ENCODE measurements at places on chromosomes 4 and X.

DNA sequence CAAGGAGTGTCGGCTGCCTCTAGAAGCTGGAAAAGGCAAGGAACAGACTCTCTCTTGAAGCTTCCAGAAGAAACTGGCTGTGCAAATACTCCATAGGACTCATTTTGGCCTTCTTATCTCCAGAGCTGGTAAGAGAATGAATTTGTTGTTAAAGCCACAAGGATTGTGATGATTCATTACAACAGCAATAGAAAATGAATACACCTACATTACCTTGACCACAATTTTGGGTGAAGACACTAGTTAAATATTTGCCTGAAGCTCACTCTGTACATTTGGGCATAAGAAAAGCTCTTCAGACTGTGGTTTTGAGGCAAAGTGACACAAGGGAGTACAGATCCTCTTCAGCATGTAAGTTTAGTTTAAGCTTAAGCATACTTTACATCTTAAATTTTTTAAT lies 134.5 kb upstream of the TLL1 start:
- no peak for DNase-seq

GRCh38 chr4:304969-305680 lies at the start of gene ZNF732:
ZNF732 (minus strand) TSS chr4:305474; CDS start chr4:305310, 164 bp downstream.
- no peak for DNase-seq

GRCh38 chrX:13747836-13748235 lies 13.3 kb downstream of the OFD1 start:
- no peak for DNase-seq

DNA sequence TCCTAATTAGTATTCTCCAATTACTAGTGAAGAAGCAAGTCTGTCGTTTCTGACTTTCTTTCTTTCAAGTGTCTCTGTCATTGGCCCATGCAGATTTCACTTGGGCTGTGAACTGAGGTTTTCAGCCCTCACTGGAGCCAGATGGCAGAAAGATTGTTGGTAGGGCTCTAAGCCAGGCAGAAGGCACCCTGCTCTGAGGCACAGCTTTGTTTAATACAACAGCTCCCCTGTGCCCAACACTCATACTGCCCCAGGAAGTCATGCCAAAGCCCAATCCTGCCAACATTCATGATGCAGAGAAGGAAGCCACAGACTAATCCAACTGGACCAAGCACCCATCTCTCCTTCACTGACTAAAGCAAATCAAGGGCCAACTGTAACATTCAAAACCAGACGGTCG lies 117.1 kb upstream of the FRG1 start:
- no peak for DNase-seq

DNA sequence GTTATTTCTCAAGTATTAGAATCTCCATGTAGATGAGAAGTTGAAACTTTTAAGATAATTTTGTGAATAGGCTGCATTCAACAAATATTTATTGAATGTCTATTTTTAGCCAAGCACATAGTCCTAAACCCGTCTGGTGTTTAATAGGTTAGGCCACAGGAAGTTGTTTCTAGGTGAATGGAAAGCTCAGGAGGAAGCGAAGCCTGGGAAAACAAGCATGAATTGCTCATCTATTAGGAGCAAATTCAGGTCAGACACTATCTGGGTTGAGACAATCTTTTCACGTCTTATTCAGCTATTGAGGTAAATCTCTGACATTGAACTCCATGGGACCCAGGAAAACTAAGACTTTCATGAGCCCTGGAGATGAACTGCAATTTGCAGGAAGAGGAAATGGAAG lies 43.1 kb upstream of the FREM3 start:
- no peak for DNase-seq

GRCh38 chr4:70110917-70111316 lies 43.1 kb upstream of the PRR27 start:
- no peak for DNase-seq

- no peak for DNase-seq
Observed at GRCh38 chrX:7132335-7133049, 15.0 kb upstream of the STS start.

GRCh38 chr4:1732911-1733310 lies 11.6 kb downstream of the TACC3 start:
- DNase-seq: no peak

DNA sequence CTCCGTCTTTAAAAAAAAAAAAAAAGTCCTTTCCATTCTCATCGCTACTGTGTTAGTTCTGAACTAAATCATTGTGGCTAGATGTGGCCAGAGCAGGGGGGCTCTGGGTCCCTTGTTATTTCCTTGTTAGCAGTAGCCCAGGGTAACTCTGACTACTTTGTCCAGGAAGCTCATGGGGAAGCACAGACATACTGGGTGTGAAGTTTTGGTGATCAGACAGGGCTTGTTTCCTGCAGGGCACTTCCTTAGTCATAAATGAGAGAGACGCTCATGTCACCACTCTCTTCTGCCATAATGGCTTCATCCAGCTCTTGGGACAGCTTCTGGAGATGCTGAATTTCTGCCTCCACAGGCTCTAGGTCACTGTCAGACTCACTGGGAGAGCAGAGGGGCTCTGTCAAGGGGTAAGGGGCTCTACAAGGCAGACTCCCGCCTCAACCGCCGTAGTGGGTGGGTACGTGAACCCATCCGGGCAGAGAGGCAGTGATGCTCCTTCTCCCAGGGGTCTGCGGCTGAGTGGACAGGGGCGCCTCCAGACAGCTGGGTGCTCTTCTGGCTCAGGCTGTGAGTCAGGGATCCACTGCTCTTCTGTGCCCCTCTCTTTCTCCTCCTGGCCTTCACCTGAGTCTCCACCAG lies 12.9 kb downstream of the STIM2 start:
- no peak for DNase-seq

DNA sequence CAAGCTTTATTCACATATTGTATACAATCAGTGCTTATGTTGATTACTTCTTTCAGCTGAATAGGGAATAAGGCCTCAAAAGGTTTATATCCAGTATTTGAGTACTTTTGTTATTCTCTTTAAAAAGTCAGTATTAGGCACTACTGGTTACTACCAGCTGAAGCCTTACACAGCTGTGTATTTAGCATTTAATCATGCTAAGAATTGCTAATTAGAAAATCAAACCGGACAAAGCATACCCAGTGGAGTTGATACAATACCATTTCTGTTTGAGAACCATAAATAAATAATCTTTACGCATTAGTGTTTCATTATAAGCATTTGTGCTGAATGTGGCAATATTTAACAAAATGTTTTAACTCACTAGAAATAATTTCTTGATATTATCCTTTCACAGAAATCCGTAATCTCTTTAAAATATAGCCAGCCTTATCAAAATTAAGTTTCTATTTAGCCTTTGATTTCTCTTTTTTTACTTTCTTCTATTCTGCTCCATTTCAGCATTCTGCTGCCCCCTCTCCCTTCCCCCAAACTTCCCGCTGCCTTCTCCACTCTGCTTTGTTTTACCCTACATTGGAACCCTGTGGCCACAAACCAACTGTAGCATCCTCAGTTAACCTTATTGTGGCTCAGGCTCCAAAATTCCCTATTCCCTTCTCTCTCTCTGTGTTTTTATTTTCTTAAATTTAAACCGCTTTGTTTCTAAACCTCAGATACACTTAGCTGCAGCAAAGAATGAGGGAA lies 37.8 kb downstream of the UGT8 start:
- DNase-seq: no peak

- DNase-seq: no peak
Observed at GRCh38 chr4:139978692-139979091, 175.3 kb downstream of the MAML3 start.

GRCh38 chrX:6645216-6645615 lies 110.3 kb upstream of the VCX3A start:
- no peak for DNase-seq

DNA sequence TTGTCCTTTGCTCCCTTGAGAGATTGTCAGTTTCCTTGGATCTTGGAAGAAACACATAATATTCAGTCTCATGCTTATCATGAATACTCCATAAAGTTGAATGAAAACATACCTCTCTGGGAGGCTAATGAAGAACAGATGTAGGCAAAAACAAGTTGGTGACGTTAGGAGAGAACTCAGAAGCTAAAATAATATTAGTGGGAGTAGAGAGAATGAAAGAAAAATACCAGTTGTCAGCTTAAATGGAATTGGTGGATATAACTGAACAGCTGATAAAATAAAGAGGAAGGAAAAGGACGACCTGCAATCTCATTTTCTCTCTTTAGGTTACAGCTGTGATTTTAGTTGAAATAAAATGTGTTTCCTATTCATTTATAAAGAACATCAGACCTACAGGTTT lies 124.8 kb downstream of the SNCA start:
- DNase-seq: no peak

DNA sequence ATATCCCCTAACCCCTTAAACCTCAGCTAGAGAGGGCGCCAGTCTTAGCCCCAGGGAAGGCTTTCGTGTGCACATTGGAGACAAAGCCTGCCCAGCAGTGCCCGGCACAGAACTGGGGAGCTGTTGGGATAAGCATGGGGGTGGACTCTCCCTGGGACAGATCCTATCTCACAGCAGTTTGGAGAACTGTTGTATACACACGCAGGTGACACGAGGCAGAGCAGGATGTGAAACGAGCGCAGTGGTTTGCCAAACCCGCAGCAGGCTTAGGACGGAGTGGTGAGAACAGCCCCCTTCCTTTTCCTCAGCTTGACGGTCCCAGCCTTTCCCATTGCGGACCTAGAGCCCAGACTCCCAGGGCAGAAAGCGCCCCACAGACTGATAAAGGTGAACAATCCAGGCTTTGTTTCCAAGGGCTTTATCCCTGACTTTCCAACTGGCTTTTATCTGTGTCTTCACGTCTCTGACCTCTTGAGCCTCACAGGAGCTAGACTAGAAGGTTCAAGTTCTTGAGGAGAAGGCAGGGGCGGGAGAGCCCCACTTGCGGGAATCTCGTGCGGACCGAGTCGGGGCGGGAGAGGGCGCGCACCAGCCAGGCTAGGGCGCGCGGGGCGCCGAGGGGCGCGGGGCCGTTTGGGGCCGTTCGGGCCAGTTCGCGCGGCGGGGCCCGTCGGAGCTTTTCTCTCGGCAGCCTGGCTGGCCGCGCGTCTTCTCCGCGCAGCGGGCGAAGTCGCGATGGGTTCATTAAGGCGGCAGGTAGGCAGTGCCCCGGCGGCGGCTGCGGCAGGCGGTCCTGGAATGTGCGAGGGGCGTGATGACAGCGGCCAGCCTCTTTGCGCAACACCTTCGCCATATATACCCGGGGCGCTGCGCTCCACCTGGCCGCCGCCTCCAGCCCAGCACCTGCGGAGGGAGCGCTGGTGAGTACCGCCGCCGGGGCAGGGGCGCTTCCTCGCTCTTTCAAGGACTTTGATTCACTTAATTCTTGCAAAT lies at the start of gene SLC34A2:
Gene SLC34A2, plus strand, starts transcription at position 881 of the 993 bp plus-strand sequence. CDS start 6,650 bp downstream, outside the sequence.
- peak; percentile 70 for DNase-seq

DNA sequence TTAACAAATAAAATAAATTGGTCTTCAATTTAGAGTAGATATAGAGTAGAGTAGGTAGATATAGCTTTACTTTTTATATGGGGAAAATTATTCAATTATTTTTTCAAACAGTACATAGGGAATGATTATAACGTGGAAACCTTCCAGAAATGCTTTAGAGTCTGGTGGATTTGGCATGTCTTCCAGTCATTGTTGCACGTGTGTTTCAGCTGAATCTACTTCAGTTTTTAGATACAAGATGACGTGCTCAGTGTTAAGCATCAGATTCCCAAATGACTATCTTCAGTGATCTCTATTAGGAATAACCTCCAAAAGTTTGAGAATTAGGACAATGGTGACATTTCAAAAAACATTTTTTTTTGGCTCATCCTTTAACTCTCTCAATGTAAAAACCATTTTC lies 616.9 kb downstream of the ANKRD50 start:
- DNase-seq: no peak

DNA sequence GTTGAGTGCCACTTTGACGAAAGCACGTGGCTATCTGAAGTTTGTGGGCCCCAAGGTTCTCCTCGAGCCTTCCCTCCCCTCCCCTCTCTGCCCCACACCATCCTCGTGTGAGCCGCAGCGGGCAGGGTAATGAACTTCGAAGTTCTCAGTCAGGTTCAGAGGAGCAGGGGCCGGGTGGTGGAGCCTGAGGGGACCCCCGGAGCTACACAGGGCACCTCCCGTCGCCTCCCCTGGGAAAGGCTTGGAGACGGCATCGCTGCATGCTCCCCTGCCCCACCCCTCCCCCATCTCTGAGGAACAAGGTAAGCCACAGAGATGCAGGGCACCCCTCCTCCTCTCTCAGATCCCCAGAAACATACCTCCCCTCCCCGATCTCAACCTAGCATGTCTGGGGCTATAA lies 2.8 kb upstream of the NKX1-1 start:
- DNase-seq: no peak

DNA sequence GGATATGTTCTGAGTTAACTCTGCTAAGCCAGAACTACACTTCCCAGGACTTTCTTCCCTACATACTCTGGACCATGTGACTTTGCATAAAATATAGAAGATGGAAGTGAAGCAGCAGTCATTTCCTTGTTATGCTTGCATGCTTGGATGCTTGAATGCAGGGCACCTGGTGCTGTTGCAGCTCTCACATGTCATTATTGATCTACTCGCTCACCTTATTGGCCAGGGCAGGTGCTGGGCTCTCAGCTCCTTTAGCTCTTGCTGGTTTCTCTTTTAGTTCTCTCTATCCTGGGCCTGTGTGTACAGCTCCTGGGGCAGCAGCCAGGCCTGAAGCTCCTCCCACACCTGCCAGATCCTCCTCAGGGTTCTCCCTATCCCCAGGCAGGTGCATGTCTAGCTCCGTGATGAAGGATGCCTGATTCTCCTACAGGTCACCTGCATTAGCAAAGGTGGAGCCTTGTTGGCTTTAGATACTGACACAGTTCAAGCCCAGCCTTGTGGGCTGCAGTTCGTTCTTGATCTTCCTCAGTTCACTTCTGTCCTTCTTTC lies 53.3 kb downstream of the MED28 start:
- DNase-seq: no peak

DNA sequence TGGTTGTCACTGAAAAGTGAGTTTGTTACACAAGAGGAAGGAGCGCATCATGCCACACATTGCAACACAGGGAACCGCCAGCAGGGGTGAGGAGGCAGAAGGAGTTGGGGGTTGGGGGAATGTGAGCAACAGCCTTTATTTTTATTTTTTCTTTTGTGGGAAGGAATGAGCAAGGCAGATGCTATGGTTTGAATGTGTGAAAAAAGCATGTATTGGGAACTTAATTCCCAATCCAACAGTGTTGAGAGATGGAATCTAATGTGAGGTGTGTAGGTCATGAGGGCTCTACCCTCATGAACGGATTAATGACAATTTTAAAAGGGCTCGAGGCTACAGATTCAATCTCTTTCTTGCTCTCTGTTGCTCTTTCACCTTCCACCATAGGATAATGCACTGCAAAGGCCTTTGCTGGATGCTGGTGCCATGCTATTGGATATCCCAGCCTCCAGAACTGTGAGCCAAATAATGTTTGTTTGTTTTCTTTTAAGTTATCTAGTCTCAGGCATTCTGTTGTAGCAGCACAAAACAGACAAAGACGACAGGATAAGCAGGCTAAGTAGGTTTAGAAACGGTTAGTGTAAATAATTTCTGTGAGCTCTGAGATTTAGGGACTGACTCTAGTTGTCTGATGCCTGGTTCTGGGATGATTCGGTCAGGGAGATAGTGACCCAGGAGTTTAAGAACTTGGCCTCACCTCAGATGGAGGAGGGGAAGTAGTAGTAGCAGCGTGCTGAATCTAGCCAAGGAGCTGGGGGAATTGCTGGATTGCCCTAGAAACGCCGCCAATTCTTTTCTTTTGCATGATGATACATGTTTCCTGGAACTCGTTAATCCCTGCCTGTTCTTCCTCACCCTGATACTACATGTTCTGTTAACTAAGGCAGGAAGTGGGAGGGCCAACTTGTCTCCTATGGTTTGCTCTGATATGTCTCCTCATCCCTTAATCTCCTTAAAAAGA lies 156.6 kb upstream of the CTSO start:
- DNase-seq: no peak

Measured in ecto neural progenitor cell (in vitro differentiated cells).